ENCODE measurements at places on chromosomes 6 and 20.

GRCh38 chr6:52059821-52060220 lies 27.6 kb downstream of the PKHD1 start:
- DNase-seq, result no peak

DNA sequence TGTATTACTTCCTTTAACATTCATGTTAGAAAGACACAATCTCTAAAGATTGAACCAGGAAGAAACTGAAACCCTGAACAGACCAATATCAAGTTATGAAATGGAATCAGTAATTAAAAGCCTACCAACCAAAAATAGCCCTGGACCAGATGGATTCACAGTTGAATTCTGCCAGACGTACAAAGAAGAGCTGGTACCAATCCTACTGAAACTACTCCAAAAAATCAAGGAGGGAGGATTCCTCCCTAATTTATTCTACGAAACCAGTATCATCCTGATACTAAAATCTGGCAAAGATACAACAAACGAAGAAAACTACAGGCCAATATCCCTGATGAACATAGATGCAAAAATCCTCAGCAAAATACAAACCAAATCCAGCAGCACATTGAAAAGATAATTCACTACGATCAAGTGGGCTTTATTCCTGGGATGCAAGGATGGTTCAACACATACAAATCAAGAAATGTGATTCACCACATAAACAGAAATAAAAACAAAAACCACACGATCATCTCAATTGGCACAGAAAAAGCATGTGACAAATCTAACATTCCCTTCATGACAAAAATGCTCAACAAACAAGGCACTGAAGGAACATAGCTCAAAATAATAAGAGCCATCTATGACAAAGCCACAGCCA lies 15.0 kb downstream of the CDK19 start:
- DNase-seq, result no peak

GRCh38 chr20:62920039-62920645 lies 6.2 kb downstream of the DIDO1 start:
- DNase-seq, result no peak

- DNase-seq, result no peak
Measured at GRCh38 chr20:8509809-8510208, 377.7 kb downstream of the PLCB1 start.

DNA sequence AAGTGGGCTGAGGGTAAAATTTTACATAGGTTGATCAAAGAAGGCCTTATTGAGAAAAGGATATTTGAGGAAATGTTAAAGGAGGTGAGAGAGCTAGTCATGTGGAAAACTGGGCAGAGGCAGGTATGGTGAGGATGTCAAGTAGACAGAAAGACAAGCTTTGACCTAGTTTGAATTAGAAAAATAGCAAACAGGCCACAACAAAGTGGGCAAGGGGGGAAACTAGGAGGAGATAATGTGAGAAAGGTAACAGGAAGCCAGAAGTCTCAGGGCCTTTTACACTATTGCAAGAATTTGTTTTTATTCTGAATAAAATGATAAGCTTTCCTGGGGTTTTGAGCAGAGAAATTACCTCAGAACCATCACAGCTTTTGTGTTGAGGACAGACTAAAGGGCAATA lies 115.7 kb downstream of the RWDD2A start:
- no peak for DNase-seq

DNA sequence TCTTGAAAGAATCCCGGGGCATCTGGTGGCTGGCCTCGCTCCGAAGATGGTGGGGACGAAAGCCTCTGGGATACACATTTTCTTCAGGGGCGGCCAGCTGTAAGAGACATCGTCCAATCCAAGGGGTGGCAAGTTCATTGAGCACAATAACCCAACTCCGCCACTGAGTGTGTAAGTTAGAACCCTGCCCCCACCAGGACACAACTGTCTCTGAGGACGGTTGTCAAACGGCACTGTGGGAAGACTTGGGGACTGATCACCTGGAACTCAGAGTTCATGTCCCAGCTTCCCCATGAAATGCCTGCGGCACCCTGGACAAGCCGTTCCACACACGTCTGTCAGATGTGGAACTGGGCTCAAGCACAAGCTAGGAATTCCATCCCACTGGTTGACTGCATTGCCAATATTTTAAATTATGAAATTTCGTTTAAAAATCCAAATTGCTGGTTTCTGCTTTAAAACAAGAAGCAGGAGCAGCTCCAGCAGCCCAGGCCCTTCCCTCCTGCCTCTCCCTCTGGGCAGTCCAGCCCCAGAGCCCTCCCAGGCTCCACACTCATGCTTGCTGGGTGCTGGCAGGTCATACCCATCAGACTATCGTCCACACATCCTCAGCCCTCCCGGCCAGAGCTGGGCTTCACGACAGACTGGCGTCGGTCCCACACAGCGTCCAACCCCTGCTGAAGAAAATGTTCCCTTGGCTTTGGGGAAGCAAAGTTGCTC lies 80.9 kb upstream of the AFDN start:
- no peak for DNase-seq

GRCh38 chr6:20805021-20805420 lies 270.8 kb downstream of the CDKAL1 start:
- no peak for DNase-seq
